ENCODE measurements at places on chromosomes 11 and 22.

- no peak for DNase-seq
Measured at GRCh38 chr22:36773935-36774334, 2.0 kb downstream of the IFT27 start.

DNA sequence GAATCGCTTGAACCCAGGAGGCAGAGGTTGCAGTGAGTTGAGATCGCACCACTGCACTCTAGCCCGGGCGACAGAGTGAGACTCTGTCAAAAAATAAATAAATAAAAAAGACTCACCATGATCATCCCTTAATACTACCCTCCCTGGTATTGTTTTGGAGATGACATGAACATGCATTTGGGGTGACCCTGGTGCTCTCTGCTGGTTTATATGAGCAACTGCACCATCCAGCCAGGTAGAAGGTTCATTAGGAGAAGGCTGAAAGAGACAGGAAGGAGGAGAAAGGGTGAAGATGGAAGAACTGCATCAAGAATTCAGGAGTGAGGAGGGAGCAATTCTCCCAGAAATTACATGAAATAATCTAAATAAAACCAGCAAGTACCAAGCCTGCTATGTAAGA lies 37.8 kb downstream of the SLC5A1 start:
- DNase-seq = no peak

DNA sequence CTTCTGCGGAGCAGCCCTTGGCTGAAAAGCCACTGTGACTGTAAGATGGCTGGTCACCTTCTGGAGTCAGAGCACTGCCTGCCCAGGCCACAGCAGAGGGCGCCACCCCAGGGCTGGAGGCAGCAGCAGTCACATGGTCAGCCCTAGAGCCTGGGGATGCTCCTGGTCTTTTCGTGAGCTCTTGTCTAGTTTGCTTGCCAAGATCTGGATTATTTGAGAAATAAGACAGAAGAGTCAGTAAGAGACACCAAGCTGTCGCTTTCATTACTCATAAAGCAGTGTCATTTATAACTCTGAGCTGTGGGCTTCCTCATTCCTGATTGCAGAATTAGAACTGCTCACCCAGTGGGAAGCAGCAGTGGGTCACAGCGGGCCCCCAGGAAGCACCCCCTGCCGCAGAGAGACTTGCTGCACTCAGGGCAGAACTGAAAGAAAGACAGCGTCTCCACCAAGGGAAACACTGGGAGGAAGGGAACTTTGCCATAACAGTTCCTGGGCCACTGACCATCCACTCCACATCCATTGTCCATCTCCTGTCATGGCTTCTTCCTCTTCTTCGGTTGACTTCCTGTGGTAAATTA lies 56.7 kb downstream of the PPP6R2 start:
- DNase-seq = no peak

DNA sequence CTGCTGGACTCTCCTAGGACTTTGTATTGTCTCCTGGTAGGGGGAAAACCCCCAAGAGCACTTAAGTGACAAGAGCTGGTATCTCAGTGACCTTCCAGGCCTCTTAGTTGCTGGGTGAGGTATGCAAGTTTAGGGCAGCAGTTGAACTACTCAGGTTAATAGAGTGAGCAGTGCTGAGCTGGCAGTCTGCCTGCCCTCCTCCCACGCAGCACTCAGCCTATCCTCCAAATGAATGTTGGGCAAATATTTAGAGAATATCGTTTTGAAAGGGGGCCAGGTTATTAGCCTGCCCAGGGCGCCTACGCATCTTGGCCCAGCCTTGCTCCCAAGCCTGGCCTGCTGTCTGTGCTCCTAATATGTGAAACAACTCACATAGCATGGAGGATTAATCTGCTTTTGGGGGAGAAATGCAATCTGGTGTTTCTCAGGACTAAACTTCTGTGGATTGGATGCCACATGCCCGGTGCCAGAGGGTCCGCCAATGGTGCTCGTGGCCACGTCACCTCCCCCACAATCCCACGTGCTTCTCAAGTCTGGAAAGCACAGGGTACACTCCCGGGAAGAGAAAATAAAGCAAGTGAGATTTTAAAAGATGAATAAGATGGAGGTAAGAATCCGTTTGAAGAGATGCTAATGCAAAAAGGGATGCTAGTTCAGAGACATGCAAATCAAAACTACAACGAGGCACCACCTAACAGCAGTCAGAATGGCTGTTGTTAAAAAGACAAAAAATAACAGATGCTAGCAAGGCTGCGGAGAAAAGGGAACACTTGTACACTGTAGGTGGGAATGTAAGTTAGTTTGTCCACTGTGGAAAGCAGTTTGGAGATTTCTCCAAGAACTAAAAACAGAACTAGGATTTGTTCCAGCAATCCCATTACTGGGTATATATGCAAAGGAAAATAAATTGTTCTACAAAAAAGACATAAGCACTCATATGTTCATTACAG lies 67.7 kb downstream of the SPON1 start:
- no peak for DNase-seq

GRCh38 chr11:16261836-16262644 lies 94.3 kb downstream of the SOX6 start:
- no peak for DNase-seq

DNA sequence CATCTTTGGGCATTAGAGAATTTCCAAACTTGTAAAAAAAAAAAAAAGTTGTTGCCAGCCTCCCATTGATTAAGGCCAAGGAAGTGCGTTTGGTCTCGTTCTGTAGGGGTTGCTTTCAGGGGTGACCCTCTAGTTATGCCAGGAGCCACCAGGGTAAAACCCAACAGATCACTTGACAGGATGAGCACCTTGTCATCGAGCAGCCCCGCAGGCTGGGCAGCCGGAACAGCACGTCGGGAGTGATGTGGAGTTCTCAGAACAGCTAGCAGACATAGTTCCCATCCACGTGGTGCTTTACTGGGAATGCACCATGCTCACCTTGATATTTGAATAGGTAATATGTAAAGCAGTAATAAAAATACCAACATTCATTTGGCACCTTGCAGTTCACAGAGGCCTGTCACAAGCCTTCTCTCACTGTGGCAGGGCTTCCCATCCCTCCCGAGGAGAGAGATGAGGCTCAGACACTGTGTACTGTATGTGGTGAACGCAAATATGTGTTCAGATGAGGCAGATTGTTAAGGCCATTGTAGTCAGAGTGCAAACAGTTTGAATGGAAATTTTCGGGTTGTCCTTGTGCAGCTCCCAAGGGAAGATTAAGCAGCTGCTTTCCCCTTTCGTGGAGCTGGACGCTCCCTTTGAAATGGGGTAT lies 70.9 kb upstream of the SORL1-AS1 start:
- DNase-seq = no peak

Measured in activated T-helper 9 cell treated with anti-CD3 and anti-CD28 coated beads, Interleukin-2, amount 50 U/mL, for 16 hours (primary cell).